Effector CD8-positive, alpha-beta T cell (primary cell): ENCODE measurements at places on chromosomes 4 and X.

DNA sequence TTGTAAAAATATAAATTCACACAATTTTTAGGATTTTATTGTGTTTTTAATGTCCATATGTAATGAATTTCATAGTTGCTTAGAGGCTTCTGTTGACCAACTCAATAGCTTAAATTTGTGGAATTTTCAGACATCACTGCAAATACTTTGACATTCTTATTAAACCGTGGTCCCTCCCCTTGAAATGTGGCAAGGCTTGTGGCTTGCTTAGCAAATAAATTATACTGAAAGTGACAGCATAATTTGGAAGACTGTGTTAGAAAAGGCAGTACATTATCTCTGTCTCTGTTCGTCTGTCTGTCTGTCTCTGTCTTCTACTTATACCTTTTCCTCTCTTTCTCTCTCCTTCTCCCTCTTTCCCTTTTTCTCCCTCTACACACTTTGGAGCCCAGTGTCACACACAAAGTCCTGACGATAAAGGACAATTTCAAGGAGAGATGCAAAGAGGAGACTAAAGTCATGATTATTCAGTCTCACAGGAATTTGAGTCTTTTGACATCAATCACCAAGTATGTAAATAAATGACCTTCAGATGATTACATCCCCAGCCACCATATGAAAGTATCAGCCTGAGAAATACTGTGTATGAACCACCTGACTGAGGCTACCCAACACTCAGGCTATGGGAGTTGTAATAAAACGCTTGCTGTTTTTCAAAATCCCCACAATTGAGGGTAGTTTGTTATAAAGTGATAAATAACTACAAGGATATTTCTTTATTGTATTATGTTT lies 21.0 kb upstream of the UGT2B7 start:
- no peak for DNase-seq

DNA sequence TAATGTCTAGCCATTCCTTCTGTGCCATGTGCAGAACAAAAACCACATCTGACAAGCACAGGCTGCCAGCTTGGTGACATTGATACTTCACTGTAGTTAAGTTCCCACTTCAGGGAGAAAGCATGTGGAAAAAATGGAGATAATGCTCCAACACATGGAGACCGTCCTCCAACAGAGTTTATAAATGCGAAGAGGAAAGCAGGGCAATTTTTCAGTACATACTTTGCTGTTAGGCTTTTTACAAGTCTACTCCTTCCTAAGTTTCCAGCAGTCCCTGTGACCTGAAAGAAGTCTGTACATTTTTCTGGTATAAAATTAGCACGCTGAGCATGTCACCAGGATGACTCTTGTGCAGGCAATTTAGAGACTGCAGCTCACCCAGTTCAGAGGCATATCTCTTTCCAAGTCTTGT lies 766.9 kb upstream of the IGFBP7 start:
- DNase-seq, result no peak

DNA sequence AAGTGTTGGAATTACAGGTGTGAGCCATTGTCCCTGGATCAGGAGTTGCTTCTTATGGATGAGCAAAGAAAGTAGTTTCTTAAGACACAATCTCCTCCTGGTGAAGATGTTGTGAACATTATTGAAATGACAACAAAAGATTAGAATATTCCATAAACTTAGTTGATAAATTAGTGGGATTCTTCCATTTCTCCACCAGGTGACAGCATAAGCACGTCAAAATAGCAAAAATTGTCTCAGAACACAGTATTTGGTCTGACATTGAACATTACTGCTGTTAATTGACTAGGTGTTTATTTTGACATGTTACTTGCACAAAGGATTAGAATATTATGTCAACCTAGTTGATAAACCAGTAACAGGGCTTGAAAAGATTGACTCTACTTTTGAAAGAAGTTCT lies 21.6 kb downstream of the CLDN34 start:
- no peak for DNase-seq

DNA sequence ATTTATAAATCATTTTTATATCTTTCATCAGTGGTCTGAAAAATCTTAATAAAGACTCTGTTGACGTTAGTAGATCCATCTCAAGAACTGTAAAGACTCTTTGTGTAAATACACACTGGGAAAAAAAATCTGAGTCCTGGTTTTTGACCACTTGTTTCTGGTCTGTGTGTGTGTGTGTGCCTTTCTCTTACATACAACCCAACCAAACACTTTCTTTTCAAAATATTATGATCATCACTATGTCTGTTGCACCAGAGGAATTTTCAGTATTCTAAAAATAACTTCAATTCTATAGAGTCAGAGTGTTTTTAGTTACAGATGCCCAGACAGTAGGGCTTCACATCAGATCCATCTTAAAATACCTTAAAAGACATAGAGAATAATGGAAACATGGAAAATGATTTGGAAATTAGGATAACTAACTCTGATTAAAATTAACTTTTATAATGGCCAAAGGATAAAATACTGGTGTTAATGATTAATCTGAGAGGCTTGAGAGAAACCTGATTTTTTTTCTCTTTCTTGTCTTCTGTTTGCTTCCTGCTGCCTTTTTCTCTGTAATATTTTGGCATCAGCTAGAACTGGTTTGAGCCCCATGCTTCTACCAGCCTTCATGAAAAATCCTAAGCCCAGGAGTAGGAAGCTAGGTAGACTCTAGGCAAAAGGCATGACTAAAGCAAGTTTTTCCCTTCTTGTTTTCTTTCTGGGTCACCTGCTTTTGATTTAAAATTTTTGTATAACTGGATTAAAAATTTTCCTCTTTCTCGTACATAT lies 99.7 kb downstream of the ATXN3L start:
- DNase-seq, result no peak

DNA sequence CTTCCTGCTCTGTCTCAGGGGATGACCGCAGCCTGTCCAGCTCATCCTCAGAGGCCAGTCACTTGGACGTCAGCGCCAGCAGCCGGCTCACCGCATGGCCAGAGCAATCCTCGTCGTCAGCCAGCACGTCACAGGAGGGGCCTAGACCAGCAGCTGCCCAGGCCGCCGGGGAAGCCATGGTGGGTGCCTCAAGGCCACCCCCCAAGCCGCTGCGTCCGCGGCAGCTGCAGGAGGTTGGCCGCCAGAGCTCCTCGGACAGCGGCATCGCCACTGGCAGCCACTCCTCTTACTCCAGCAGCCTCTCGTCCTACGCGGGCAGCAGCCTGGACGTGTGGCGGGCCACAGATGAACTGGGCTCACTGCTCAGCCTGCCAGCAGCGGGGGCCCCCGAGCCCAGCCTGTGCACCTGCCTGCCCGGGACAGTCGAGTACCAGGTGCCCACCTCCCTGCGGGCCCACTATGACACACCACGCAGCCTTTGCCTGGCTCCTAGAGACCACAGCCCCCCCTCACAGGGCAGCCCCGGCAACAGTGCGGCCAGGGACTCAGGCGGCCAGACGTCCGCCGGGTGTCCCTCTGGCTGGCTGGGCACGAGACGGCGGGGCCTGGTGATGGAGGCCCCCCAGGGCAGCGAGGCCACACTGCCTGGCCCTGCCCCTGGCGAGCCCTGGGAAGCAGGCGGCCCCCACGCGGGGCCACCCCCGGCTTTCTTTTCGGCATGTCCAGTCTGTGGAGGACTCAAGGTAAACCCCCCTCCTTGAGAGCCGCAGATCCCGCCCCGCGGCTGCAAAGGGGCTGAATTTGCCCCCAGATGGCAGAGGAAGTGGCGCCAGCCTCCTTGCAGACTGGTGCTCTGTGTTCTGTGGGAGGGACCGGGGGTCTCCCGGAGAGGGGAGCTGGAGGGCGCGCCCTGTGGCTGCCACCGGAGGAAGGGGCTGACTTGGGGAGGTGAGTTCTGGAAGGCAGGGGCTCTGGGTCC lies 29.9 kb downstream of the DOK7 start:
- no peak for DNase-seq

DNA sequence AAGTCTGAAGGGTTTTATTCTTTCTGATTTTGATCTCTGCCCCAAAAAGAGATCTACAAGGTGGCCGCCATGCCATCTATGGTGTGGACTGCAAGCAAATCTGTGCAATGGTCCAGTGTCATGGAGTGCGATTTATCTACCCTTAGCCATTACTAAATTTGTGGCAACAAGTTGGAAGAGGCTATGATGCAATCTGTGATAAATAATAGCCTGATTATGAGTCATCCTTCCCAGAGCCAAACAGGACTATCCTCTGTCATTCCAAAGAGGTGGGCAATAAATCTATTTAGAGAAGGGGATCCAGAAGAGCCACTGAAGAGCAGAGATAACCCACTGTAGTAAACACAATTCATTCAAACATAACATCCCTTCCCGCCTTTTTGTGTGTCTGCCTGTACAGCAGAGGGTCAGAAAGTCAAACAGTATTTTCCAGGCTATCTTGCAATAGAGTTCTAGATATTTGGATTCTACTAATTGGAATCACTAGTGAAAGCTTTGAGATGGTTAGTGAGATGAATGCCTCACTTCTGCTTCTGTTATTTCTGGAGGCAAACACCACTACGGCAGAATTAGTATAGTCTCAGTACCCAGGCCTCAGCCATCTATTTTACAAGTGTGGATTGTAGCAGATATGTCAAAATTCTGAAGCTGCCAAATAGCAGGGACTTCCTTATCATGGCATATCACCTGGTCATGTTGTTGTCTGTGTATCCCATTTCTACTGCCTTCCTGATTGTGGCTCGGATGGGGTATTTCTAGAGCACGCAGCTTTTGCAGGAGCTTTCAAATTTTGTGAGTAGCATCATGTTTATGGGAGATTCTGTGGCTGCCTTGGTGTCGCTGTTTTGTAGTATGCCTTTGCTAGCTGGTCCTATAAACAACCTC lies 192.0 kb downstream of the SMIM20 start:
- no peak for DNase-seq

- no peak for DNase-seq
Observed at GRCh38 chr4:151297170-151297569, 20.2 kb downstream of the PRSS48 start.

GRCh38 chrX:142999199-142999701 lies 26.5 kb upstream of the SPANXN4 start:
- DNase-seq, result no peak

GRCh38 chr4:16075975-16076757 lies 7.7 kb downstream of the PROM1 start:
- DNase-seq, result no peak

DNA sequence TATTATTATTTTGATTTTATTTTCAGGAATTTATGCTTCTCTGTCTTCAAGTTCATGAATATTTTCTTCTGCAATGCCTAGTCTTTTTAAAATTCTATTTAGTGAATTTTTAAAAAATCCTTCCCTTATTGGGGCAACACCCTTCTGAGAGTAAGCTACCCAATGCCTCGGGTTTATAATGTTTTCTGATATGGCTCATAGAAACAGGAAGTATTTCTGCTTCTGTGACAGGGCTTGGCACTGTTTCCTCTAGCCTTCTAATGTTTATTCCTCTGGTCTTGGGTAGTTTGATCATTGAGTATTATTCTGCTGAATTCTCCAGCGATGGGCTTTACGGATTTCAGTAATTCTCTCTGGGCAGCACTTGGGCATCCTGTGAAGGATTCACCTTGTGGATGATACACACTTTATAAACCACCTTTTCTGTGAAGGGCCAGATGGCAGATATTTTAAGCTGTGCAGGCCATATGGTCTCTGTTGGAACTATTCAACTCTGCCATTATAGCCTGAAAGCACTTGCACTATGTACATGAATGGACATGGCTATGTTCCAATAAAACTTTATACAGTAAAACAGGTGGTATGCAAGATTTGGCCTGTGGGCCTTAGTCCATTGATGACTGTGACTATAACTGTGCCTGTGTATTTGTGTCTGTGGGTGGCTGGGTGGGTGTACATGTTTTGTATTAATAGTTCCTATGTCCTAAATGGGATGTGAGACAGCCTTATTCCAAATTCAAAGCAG lies 95.9 kb upstream of the FAT1 start:
- DNase-seq, result no peak

DNA sequence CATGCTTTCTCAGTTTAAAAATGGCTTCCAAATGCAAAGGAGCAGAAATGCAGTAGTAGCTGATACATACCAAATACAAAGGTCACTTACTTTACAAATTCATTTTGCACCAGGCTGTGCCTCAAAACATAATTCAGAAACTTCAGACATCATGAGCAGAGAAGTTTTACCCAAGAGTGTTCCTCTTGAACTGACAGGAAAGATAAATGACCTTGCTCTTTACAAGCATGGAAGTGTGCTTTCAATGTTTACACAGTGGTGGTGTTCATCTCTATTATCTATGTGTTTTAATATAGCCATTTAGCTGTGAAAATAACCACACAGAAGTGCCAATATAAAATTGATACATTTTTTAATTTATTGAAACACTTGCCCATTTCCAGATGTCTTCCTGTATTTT lies 383.4 kb downstream of the ANKRD50 start:
- no peak for DNase-seq

GRCh38 chrX:152913910-152914309 lies 16.0 kb downstream of the ZNF185 start:
- DNase-seq, result no peak

GRCh38 chr4:131411393-131411792 lies 1737.7 kb upstream of the PCDH10 start:
- no peak for DNase-seq
